ENCODE measurements at places on chromosomes 7 and 10. TPM values are rescaled to one million over a fixed set of nuclear protein-coding genes. Genes with fewer than 3 reads are reported as not detected.
A peak's percentile ranks its signal among the peaks of the same experiment; 100 is the strongest.

Gene ZNF680
- 13.5 TPM for total RNA-seq

Gene CDHR3
- total RNA-seq: 0.85 TPM

Gene CDK13
- 29.6 TPM for total RNA-seq

Gene CBLL1
- total RNA-seq: 38.7 TPM

Gene TSPAN12
- total RNA-seq: not detected

Gene CHN2
- total RNA-seq: 0.69 TPM

Gene CCDC172
- total RNA-seq: not detected

Gene TBXAS1
- 4.8 TPM for total RNA-seq

Gene ZNF804B
- not detected for total RNA-seq

Gene REEP3
- 20.7 TPM for total RNA-seq

Gene C7orf33
- total RNA-seq: not detected

Gene ZNF716
- not detected for total RNA-seq

DNA sequence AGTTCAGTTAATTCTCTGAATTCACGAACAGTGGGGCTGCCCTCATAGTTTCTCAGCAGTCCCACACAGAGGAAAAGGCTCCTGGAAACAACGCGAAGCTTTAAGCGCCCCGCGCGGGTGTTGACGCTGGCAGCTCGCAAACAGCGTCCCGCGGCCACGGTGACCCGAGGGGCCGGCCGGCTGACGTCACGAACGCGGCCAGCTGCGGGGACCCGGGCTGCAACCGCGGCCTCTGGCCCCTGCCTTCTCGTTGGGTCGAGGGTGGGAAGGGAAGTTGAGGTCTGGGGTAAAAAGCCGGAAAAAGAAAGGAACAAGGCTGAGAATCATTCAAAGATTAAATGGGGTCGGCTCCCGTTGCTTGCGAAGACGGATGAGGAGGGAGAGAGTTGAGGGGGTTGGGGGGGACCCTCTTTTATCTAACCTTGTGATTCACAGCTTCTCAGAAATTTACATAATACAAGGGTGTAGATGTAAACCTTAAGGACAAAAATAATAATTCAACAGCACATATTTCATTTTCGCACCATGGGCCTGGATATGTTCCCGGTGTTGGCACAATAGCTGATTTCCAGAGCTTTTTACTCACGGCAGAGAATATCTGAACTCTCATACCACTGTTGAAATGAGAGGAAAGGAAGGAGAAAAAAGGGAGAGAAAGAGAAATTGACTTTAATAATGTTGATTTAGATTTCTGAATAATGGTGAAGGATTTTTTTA lies 7.3 kb upstream of the FEZF1 start:
- peaks cover 2% of the 10 kb centered on the region for H3K36me3 ChIP-seq
- H3K4me1 ChIP-seq: peaks cover 4% of the 10 kb centered on the region
- DNase-seq: no peak
- H3K27me3 ChIP-seq: peaks cover 49% of the 10 kb centered on the region
- no peak overlapping the region for H3K4me3 ChIP-seq

DNA sequence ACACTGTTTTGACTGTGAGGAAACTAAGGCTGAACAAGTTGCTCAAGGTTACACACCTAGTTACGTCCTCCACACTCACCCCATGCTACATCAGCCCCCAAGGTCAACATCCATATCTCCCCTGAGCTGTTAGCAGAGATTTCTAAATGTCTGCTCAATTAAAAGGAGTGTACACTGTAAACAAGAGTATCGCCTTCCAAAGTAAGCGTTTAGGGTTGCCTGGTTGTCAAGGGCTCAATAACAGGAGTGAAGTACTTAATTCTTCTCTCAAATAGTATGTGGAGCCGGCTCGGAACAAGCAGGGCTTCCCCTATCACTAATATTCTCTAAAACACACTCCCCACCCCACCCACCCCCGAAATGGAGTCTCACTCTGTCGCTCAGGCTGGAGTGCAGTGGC lies 412.8 kb upstream of the GALNT17 start:
- peaks cover 16% of the 10 kb centered on the region for H3K4me1 ChIP-seq
- no peaks in the 10 kb centered on the region for H3K27me3 ChIP-seq
- DNase-seq: no peak
- no peak overlapping the region for H3K4me3 ChIP-seq
- no peaks in the 10 kb centered on the region for H3K36me3 ChIP-seq

DNA sequence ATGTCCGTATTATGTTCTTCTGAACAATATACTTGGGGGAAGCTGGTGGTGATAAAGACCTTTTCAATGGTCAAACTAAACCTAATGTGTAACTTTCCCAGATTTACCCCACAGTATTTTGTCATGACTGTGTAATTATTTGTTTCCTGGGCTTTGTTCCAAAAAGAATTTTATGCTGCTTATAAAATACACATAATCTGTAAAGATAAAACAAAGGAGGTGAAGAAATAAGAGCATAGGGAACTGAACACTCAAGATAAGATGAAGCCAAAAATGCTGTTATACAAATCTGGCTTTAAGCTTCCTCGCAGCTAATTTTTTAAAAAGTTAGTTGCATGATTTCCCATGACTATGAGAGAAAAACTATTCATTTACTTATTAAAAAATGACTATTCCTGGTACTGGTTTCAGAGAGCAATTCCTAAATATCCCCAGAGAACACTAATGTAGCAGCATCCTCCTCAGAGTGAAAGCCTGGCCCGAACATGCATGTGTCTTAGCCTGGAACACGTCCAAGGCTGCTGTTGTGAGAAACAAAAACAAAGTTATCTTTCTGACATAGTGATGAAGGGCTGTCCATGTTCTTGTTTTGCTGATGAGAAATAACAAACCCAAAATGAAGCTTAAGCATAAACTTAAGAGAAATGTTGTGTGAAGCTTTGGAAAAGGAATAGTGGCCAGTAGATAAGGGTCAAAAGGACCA lies 33.9 kb downstream of the MALSU1 start:
- H3K27me3 ChIP-seq: peaks cover 14% of the 10 kb centered on the region
- H3K27ac ChIP-seq: no peak overlapping the region
- H3K36me3 ChIP-seq: peaks cover 2% of the 10 kb centered on the region
- no peaks in the 10 kb centered on the region for H3K4me1 ChIP-seq
- DNase-seq: no peak

DNA sequence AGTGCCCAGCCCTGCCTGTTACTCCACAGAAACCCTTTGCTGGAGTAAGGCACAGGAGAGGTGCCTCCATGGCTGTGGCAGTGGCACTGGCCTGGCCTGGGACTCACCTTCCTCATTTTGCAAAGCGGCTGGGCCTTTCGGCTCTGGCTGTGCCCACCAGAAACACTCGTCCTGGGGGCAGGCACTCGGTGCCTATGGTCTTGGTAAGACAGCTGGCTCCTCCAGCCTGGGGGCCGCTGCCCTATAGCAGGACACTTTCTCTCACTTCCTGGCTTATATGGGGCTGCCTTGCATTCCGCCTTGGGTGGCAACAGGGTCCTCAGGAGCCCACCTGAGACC lies 13.2 kb downstream of the ZMIZ1 start:
- DNase-seq: no peak
- H3K27ac ChIP-seq: no peak overlapping the region
- no peaks in the 10 kb centered on the region for H3K27me3 ChIP-seq
- no peaks in the 10 kb centered on the region for H3K36me3 ChIP-seq
- peaks cover 23% of the 10 kb centered on the region for H3K4me1 ChIP-seq

DNA sequence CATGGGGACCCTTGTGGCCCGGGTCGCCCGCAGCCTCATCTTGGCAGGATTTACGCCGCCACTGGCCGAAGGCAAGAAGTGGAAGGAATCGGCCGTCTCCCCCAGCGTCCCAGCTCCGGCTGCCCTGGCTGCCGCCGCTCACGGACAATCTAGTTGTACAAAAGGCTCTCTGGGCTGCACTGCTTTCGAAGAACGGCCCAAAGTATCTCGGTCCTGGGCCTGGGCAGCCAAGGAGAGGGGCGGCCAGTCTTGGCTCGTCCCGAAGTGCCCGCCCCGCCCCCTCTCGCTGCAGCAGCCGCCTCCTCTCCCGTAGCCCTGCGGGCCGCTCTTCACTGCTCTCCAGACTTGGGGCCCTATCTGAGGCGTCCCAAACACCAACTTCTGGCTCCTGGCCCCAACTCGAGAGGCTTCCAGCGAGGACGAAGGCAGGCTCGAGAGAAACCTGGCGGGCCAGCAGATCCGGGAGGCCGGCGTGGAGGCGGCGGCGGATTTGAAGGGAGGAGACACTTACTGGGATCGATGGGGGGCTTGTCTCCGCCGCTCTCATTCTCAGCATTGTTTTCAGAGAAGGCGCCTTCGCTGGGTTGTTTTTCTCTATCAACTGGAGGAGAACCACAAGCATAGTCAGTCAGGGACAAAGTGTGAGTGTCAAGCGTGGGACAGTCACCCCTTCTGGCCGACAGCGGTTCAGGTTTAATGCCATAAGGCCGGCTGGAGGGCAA lies 809 bp downstream of the HOXA9 start:
- H3K4me3 ChIP-seq: peak overlapping the region; percentile 20
- H3K27me3 ChIP-seq: peaks cover 77% of the 10 kb centered on the region
- H3K36me3 ChIP-seq: peaks cover 2% of the 10 kb centered on the region

DNA sequence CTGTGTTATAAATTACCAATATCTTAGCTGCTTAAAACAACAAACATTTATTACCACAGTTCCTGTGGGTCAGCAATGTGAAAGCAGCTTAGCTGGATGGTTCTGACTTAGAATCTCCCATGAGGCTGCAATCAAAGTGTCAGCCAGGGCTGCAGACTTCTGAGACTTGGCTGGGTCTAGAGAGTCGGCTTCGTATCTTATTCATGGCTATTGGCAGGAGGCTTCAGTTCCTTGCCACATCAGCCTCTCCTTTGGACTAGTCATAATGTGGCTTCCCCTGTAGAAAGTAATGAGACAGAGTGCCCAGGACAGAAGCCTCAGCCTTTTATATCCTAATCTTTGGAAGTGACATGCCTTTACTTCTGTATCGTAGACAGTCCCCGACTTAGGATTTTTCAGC lies 27.3 kb downstream of the RALA start:
- no peak overlapping the region for H3K4me3 ChIP-seq
- no peak overlapping the region for H3K27ac ChIP-seq
- peaks cover 25% of the 10 kb centered on the region for H3K4me1 ChIP-seq
- DNase-seq: no peak
- peaks cover 24% of the 10 kb centered on the region for H3K36me3 ChIP-seq
- no peaks in the 10 kb centered on the region for H3K27me3 ChIP-seq

GRCh38 chr7:127322351-127322750 lies 69.6 kb upstream of the GRM8 start:
- H3K27me3 ChIP-seq: no peaks in the 10 kb centered on the region
- peak overlapping the region; percentile 43 for H3K27ac ChIP-seq
- DNase-seq: peak; percentile 48
- H3K36me3 ChIP-seq: no peaks in the 10 kb centered on the region
- H3K4me3 ChIP-seq: no peak overlapping the region

DNA sequence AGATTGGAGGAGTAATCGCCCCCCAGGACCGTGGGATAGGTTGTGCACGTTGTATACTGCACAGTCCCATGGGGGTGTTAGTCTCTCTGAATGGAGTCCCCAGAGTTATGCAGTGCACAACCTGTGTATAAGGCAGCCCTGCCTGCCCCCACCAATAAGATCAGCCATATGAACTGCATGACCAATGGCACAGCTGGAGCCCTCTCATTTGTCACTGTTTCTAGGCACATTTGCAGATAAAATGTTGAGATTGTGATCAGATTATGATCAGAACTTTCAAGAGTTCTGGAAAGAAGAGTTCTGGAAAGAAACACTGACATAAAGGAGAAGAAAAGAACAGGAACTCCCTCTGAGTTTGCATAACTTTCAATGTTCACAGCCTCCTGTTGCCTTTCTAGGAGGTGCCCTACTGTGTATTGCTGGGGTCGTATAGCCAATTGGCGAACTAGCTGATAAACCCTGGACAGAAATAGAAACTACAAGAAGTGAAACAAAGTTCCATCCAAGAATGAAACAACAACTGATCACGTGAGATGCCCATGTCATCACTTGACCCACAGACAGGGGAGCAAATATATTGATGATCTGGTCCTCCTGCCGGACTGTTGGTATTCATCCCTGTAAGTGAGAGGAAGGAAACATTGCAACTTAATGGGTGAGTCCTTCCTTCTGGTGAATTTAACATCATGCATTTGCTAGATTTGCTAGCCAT lies 49.6 kb upstream of the TOMM7 start:
- no peak overlapping the region for H3K4me3 ChIP-seq
- H3K36me3 ChIP-seq: peaks cover 16% of the 10 kb centered on the region
- no peak for DNase-seq
- no peak overlapping the region for H3K27ac ChIP-seq
- no peaks in the 10 kb centered on the region for H3K27me3 ChIP-seq

DNA sequence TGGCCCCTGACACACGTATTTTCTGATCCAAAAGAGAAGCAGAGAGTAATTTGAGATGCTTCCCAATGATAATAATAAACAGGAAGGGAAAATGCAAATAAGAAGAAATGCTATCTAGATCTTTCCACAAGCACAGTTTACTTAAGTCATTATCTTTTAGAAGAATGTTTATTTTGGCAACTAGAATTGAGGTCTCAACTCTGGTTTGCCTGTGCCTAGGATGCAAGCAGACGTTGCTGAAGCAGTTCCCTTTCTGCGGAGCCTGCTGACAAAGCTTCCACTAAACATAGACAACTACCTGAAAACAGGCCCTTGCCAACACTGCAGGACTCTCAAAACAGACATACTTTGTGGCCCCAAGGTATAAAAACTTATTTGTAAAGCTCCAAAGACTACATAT lies 315.8 kb upstream of the POM121L12 start:
- no peak for DNase-seq
- H3K36me3 ChIP-seq: no peaks in the 10 kb centered on the region
- no peaks in the 10 kb centered on the region for H3K4me1 ChIP-seq
- no peak overlapping the region for H3K4me3 ChIP-seq
- no peaks in the 10 kb centered on the region for H3K27me3 ChIP-seq

DNA sequence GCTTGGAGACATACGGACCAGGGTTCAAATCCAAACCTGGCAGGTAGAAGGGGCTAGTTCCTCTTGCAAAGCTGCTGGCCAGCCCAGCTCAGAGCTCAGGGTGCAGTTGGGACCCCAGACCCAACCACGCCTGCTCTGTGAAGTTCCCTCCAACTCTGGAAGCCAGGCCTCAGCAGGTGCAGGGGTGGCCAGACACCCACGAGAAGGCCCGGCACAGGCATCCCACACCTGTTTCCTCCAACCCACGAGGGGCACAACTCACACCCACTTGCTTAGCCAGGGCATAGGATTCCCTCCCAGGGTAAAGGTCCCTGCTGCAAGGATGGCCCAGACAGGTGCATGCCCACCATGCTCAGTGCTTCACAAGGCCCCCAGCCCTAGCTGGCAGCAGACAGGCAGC lies 262.4 kb downstream of the GRID1 start:
- H3K36me3 ChIP-seq: no peaks in the 10 kb centered on the region
- H3K27me3 ChIP-seq: no peaks in the 10 kb centered on the region
- no peak overlapping the region for H3K4me3 ChIP-seq
- no peaks in the 10 kb centered on the region for H3K4me1 ChIP-seq
- H3K27ac ChIP-seq: no peak overlapping the region

- no peak for DNase-seq
- no peak overlapping the region for H3K4me3 ChIP-seq
- H3K36me3 ChIP-seq: peaks cover 3% of the 10 kb centered on the region
- H3K4me1 ChIP-seq: peaks cover 17% of the 10 kb centered on the region
Measured at GRCh38 chr7:77242554-77242953, 42.9 kb upstream of the FGL2 start.

DNA sequence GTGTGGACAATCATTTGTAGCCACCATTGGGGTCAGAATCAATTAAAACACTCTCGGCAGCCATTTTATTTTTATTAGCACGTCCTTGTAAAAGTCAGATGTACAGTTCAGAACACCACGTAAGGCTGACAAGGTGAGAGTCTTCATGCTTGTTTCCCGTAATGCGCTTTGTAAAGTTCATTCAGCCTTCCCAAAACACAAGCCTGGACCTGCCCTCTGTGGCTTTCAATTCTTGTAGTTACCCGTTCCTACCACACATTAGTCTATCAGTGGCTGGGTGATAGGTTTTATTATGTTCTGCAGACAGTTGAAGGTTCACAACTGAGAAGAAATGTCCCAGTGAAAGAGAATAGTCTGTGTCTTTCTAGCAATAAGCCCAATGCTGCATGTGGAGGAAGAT lies 35.4 kb downstream of the GAD2 start:
- H3K27ac ChIP-seq: no peak overlapping the region
- H3K36me3 ChIP-seq: no peaks in the 10 kb centered on the region
- no peaks in the 10 kb centered on the region for H3K4me1 ChIP-seq
- DNase-seq: no peak
- peaks cover 2% of the 10 kb centered on the region for H3K27me3 ChIP-seq

Measured in activated CD4-positive, alpha-beta memory T cell treated with anti-CD3 and anti-CD28 coated beads for 36 hours (primary cell).